Stimulated activated CD4-positive, alpha-beta T cell treated with anti-CD3 and anti-CD28 coated beads, Interleukin-15, amount 100 ng/mL, for 48 hours (primary cell): ENCODE measurements at places on chromosomes 2 and 18.

GRCh38 chr2:224442071-224442967 is 40.4 kb upstream of the FAM124B start:
- no peak for DNase-seq

DNA sequence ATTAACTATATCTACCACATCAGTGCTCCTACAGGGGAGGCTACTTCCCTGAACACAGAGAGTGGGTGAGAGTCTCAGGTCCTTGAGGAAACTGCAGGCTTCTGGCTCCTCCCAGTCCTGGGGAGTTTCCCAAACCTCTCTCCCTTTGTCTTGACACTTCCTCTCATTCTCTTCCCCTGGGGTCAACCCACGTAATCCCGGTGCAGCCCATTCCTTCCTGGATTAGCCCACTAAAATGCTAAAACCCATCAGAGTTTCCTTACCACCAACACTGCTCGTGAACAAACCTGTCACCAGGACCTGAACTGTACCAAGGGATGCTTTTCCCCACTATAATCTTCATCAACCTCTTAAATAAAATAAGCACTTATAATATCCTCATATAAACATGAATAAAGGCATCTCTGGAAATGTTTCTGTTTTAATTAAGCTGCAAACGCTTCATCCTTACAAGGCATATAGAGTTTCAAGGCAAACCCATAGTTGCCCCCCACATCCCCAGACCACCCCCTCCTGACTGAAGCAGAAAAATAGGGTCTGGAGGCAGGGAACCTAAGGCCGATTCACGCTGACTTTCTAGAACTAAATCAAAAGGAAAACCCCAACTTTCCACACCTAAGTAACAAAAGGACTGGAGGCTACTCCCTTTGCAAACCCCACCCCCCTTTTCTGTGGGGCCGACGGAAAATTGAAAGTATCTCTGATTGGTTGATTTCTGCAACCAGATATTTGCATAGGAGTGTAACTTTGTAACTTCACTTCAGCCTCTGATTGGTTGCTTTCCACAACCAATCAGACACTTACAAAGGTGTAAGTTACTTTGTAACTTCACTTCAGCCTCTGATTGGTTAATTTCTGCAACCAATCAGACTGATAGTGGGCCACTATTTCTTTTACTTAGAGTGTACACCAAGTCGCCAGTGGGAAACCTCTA is 19.0 kb downstream of the TMSB10 start:
- no peak for DNase-seq

GRCh38 chr2:88615822-88616221 is 11.4 kb downstream of the EIF2AK3 start:
- no peak for DNase-seq

GRCh38 chr2:119123389-119123788 is 35.2 kb downstream of the C1QL2 start:
- no peak for DNase-seq

- no peak for DNase-seq
Measured at GRCh38 chr2:210269148-210269547, 43.9 kb upstream of the ACADL start.

DNA sequence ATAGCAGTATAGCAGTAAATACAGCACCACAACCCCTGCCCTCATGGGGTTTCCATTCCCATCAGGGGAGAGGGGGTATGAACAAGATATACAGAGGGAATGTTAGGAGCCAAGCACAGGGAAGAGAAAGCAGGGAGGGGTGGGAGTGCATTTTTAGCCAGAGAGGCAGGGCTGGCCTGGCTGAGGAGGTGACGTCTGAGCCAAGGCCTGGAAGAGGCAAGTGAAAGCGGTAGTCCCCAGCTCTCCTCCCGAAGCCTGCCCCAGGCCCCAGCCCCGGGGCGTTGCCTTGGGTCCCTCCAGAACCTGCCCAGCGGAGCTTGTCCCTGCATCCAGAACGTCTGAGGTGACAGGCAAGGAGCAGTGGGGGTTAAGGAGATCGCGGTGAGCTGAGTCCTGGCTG is 45.1 kb upstream of the FOSL2 start:
- no peak for DNase-seq

GRCh38 chr2:157810037-157810436 is 66.1 kb downstream of the ACVR1 start:
- DNase-seq: no peak

- no peak for DNase-seq
Measured at GRCh38 chr2:37090019-37090477, 5.7 kb downstream of the GPATCH11 start.

DNA sequence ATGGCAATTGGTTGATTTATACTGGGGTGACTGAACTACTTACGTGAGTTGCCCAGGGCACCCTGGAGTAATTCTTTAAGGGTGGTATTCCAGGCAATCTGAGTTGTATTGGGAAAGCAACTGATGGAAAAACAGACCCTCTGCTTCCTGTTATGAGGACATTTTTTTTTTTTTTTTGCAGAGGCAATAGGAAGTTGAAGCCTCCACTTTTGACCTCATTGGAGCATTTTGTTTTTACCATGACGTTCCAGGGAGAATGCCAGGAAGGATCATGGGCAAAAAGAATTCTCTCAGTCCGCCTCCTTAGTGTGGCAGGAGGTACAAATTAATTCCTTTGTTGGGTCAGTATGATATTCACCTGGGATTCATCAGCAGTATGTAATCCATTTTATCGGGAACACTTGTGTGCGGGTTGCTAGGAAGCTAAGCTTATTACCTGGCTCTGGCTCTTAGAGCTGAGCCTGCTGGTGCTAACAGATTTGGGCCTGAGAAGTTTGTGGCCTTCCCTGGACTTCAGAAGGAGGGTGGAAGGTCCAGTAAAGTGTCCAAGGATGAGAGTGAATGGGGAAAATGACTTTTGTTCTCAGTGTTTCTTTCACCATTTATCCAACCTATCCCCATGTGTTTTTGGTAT is 272.9 kb upstream of the EPAS1 start:
- DNase-seq: no peak

DNA sequence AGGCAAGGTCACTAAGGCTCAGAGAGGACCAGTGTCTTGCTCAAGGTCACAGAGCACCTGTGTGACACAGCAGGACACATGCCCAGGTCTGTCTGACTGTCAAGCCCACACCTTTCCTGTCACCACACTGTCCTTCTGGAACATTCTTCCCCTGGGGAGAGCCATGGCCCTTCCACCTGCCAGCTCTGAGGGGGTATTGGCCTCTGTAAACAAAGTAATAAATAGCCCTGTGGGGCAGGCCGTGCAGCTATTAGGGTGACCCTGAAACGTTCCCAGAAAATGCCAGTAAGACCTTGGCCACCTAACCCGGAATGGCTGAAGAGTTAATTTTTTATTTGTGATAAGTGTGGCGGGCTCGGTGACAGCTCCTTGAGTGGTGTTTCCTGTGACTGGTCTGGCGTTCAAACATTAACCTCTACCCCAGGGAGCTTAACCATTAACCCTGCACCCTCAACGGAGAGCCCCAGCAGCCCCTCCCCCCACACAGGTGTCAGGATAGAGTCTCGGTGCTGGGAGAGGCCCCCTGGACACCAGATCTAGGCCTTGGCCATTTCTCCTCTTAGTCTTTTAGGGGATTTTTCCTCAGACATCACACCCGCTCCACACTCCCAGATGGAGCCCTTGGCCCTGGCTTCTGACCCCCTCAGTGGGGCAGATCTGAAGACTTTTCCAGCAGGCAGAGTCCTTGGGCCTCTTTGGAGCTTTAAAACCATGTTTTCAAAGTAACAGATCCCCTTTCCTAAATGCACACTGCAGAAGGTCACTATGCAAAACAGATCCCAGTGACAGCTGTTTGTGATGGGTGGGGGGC is 36.6 kb downstream of the SCTR start:
- DNase-seq: no peak

- DNase-seq: no peak
Measured at GRCh38 chr2:159438284-159438683, 151.8 kb upstream of the WDSUB1 start.

- DNase-seq: no peak
Measured at GRCh38 chr2:39938035-39938835, 159.2 kb upstream of the THUMPD2 start.

- DNase-seq: no peak
Measured at GRCh38 chr18:79680100-79680879, 687 bp downstream of the CTDP1 start.

DNA sequence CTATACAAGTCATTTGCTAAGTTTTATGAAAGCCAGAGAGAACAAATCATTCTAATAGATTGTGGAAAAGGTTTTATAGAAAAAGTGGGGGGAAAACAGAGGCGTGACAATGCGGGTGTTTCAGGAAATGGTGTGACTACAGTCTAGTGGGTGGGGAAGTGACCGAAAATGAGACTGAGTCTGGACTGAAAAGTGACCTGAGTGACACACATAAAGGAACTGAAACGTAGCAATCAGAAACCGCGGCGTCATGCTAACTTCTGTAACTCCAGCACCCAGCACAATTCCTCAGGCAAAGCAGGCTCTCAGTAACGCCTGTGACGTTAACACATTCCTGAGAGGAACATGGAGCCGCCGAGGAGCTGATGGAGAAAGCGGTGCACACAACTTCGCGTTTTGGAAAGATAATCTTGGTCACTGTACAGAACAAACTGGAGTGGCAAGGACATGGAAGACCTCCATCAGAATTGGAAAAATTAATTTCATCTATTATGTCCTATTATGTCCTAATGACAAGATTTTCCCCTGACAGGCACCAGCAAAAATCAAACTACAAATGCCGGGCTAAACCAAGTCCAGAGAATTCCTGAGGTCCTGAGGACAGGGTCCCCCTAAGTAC is 1.4 kb upstream of the CD226 start:
- peak; percentile 59 for DNase-seq

DNA sequence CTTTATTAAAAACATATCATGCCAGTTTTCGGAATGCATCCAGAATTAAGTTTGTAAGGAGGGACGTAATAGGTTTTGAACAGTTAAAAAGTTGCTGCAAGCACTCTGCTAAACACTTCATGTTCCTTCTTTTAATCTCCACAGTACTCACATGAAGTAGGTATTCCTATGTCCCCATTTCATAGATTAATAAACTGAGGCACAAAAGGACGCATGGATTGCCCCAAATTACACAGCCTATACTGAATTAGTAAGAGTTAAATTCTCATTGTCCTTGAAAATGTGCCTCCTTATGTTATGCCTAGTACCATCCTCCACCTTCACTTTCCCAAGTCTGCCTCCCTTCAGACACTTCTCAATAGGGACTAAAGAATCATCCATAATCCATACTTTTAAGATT is 358.9 kb upstream of the ATP5MC3 start:
- no peak for DNase-seq

DNA sequence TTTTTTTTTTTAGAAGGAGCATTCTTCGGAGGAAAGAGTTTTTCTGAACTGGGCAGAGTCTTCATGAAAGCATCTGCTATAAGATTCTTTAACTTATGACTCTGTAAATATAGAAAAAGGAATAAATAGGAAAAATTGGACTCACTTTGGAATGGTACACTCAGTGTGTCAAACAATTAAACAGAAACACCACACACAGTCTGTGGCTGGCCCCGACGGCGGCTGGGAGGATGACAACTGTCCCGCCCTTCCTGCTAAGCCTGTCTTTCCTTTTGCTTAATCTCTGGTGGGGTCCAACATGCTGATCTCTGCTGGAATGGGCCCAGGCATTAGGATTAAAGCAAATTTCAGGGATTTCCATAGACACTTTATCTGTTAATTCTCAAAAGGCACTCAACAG is 12.5 kb upstream of the RAB31 start:
- no peak for DNase-seq

GRCh38 chr2:106562268-106563186 is 75.4 kb downstream of the CD8B2 start:
- no peak for DNase-seq

GRCh38 chr2:240435457-240435947 is at the start of gene GPC1:
Gene GPC1, plus strand, starts transcription at chr2:240435663. Its CDS starts 256 bp downstream, at chr2:240435919.
- no peak for DNase-seq

DNA sequence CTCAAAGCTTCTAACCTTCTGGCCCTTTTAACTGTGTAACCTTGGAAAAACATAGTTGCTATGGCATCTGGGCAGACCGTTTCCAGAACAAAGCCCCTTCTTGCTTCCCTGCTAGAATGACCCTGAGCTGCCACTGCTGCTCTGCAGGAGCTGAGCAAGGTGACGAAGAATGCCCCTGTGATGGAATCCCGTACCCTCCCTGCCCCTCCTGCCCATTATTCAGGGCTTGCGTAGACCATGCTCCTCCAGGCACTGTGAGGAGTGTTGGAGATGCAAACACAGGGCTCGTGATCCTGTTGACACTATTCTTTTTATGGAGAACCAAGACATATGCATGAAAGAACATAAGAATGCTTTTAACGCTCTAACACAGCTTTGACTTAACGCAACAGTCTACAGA is 191.1 kb downstream of the CDH2 start:
- no peak for DNase-seq

DNA sequence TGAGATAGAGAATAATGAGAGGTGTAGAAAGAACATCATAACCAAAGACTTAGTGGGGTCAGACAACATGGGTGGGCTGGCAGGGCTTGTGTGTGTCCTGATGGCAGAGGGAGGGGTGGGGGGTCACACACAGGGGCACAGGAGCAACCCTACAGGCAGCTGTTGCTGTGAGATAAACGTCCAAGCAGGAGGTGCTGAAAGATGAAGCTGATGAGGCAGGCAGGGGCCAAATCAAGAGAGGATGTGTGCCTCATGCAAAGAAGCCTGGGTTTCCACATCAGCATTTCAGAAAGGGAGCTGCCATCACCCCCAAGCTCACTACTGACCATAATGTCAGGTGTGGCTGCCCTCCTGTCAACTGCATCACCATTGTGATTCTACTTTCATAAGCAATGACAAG is 16.0 kb upstream of the SKA1 start:
- no peak for DNase-seq

- no peak for DNase-seq
Measured at GRCh38 chr18:76982038-76982437, 150.5 kb downstream of the MBP start.
